NCI-H1417 treated with DMSO at 0.1 percent for 48 hours (cell line): ENCODE measurements at places on chromosomes 2 and 18.

DNA sequence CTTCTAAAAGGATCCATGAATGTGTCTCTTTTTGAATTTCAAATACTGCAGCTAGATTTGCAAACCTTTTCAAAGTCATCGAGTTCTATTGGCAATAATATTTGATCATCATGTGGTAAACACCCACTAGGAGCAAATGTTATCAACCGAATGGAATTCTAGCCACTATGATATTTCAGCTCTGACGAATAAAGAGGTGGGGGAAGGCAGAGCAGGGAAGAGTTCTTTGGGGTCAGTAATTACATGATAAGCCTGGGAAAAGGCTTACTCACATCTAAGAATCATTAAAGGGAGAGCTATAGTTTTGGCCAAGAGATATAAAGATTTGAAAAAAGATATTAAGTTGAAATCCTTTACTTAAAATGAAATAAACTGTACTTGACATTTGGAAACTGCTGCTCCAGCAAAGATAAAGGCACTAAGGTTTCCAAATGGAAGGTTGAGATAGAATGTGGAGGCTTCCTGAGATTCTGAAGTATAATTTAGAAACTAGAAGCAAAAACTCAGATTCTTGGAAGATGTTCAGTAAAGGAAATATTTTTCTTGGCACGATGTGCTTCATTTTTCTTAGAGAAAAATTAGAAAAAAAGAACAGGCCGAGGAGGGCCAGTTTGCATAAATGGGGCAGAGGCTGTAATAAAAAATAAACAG lies 104.7 kb upstream of the ARHGAP28 start:
- DNase-seq, result no peak

GRCh38 chr2:168052773-168053172 lies 194.6 kb downstream of the STK39 start:
- DNase-seq, result no peak

GRCh38 chr2:56127010-56127409 lies 56.8 kb upstream of the CCDC85A start:
- no peak for DNase-seq

DNA sequence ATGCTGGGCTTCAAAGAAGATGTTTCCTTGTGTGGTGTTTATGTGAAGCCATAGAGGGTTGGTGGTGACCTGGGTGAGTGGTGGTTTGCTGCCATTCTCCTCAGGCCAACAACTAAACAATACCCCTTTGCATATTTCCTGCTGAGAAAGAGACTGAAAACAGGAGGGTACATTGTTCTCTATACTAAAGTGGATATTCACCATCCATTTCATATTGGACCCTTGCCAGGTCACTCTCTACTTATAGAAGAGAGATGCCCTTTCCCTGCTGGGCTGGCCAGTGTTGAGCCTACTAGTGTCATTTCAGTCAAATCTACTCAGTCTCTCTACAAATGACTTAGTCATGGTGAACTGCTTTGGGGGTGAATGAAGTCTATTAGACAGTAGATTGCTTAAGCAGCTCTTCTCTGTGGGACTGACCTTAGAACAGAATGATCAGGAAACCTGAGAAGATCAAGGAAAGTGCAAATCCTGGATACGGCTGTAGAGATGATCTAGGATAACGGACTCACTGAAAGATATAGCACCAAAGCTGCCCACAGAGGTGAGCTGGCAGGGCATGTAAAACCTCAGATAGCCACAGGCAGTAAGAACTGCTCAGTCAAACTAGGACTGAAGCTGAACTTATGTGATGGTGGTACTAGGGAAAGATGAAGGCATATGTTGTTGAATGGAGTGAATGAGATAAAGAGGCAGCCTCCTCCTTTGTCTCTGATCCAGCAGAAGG lies 154.9 kb downstream of the MYO3B start:
- no peak for DNase-seq

- no peak for DNase-seq
Observed at GRCh38 chr2:231011526-231011925, 15.6 kb downstream of the SPATA3 start.

- DNase-seq, result no peak
Observed at GRCh38 chr2:237901932-237902850, 42.8 kb downstream of the RAMP1 start.

DNA sequence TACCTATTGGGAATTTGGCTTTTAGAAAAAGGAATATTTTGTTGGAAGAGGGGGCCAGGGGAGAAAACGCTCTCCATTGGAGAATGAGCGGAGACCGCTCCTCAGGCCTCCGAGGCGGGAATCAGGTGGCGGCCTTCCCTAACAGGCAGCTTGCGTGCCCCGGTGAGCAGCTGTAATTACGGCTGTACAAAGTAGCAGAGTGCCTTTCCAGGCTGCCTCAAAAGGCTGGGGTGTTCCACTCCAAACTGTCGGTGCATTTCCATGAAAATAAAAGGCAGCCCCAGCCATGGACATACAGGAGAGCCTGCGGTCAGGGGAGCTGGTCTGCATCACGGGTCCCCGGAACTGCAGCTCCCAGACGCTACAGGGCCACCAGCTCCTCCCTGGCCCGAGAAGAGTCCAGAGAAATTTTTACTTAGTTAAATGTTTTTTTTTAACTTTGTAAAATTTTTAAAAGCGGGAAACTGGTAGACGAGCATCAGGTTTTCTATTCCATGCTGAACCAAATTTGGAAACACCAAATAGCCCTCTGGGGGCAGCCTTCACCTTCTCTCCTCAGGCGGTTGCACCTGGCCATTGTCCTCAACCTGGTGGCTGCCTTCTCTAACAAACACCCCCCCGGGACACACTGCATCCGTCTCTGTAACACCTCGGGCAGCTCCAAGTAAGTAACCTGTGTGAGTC lies 209.3 kb upstream of the SALL3 start:
- peak; percentile 57 for DNase-seq

DNA sequence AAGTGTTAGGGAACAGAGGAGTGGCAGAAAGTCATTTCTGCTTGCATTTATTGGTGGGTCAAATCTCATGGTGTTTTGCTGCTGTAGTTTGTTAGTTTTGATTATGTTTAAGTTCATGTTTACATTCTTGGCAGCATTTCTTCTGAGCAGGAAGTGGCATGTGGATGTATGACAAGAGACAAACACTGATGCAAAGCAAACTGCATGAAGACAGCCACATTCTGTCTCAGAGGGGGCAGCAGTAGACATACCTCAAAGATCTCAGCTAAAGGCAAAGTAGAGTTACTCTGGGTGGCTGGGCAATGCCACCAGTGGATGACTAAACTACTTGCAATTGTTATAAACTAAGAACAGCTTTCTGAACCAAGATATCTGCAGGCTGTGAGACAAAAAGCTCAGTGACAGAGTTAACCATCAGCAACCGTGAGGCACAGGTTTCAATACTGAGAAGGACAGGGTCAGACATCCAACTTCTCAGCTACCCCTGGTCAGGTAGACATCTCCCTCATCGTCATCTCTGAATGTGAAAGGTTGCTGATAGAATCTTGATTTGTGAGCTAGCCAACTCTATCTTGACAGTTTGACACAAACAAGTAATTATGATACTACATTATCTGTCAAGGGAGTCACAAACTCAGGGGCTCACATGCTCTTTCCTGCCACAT lies 16.4 kb downstream of the GALNT3 start:
- no peak for DNase-seq

- DNase-seq, result no peak
Observed at GRCh38 chr2:38185012-38185491, 109.1 kb upstream of the CYP1B1 start.

- DNase-seq, result no peak
Observed at GRCh38 chr2:202545523-202545922, 89.2 kb upstream of the FAM117B start.

- DNase-seq, result no peak
Observed at GRCh38 chr2:29063056-29063455, 11.3 kb downstream of the PCARE start.

DNA sequence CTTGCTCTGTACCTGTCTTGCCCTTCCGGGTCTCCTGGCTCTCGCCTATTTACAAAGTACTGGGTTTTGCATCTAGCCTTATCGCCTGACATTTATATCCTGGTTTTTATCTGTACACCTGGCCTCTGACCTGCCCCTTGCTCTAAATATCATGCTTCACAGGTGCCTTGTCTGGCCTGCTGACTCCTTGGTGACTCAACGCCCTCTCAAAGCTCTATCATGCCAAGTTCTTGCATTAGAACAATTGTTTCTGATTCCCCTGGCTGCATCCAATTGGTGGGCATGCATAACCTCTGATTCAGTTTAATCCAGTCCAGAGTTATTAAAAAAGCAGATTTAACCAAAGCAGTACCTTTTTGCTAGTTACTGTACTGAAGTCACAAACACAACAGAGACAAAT lies 113.9 kb upstream of the CCDC68 start:
- no peak for DNase-seq
